ENCODE measurements at places on chromosomes 16 and 17.

DNA sequence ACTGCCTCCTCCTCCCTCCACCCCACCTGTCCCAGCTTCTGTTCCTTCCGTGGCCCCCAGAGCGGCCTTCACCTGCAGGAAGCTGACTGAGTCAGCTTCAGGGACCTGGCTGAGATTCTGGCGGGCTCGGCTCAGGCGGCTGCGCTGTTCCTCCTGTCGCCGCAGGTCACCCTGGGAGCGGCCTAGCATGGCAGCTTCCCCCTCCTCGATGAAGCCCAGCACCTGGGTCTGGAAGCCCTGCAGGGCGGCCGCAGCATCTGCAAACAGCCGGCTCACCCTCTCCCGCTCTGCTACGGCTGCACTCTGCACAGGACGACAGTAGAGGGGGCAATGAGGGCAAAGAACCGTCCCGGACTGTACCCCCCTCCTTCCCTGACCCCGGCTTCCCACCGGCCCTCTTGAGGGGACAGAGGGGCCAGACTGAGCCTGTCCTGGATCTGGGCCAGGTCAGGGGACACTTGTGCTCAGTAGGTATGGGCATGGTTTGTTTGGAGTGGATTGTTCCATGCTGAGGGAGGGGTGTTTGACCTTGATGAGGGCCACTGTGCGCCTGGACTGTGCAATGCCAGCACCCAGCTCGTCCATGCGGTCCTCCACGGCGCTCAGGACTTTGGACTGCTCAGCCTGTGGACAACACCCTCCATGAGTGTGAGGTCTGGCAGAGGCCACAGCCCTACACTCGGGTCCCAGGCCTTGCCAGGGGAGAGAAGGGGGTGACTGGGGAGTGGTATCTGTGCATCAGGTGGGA, 2.0 kb downstream of the TRIM47 start:
- peak; percentile 47 for DNase-seq

GRCh38 chr16:11051879-11052808, 107.8 kb downstream of the CLEC16A start:
- DNase-seq = peak; percentile 64

GRCh38 chr16:12060751-12061150, 84.2 kb downstream of the SNX29 start:
- DNase-seq = no peak

- no peak for DNase-seq
These were observed 46.7 kb downstream of the USP22 start for GRCh38 chr17:20995873-20996723.

GRCh38 chr17:80198144-80198661, 21.9 kb downstream of the SGSH start:
- DNase-seq = no peak

GRCh38 chr17:75087182-75087557, 584 bp upstream of the SLC16A5 start:
- no peak for DNase-seq

GRCh38 chr17:57548421-57549410, 196.4 kb downstream of the CCDC182 start:
- DNase-seq = no peak

- DNase-seq = no peak
These were observed 9.5 kb downstream of the LRRC36 start for GRCh38 chr16:67336116-67336515.

DNA sequence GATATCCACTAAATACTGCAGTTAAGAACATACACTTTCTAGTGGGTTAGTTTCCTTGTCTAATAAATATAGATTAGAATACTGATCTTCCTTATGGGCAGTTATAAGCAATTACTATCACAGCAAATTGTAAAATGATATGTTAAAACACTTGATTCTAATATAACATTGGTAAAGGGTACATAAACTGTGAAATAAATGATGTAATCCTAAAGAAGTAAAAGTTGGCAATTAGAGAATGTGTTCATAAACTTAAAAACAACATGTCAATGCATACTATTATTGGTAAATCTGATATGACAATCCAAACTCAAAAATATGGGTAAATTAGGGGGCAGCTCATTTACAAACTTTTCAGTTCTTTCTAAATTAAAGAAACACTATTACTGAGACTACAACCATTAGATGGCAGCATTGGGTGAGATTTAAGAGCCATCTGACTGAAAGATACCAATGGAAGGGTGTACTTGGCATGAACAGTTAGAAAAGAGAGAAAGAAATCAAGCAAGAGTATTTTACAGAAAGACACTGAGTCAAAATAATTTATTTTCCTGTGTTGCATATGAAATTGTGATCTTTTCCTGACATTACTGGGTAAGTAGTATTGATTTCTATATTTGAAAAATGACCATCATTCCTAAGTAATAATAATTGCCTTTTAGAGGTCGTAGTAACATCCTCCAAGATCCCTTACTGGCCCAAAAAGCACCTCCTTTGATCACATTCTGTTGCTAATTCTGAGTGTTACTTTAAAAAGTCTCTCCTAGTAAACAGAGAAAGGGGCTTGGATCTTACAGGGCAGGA, 119.6 kb downstream of the SPAG9 start:
- no peak for DNase-seq

- DNase-seq = no peak
These were observed 6.7 kb downstream of the USP7 start for GRCh38 chr16:8957063-8957397.

DNA sequence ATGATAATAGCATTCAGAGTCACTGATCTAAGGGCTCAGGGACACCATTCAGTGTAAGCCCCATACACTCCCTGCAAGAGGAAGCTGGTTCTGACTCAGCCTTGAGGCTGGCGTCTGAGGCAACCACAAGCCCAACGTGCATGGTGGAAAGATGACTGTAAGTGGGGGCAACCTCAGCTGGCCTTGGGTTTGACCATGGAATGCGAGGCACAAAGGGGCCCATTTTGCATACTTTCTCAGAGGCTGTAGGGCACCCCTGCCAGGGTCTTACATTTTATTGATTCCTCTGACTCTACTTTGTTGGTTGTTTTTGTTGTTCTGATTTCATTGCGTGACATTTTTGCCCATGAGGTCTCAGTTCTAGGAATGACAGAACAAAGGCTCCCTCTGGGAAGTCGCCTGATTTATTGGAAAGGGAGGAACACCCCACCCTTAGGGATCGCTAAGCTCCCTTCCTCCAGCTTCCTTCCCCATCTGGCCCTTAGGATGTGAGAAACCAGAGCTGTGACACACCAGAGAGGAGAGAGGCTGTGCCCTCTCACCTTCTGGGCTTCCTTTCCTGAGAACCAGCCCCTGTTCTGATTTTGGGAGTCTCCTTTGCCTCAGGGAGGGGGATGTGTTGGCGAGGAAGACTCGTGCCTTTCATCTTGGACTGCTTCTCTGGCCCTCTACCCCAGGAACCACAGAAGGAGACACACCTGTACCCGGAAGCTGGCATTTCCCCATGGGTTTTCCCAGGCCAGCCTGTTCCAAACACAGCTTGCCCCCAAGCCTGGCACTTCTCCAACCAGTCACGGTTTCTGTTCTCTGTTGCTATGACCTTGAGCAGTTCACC, 5.6 kb upstream of the CIITA start:
- peak; percentile 40 for DNase-seq

GRCh38 chr17:39973496-39973895, 7.1 kb upstream of the PSMD3 start:
- DNase-seq = no peak

GRCh38 chr16:3690470-3690928, 26.8 kb downstream of the TRAP1 start:
- peak; percentile 75 for DNase-seq

DNA sequence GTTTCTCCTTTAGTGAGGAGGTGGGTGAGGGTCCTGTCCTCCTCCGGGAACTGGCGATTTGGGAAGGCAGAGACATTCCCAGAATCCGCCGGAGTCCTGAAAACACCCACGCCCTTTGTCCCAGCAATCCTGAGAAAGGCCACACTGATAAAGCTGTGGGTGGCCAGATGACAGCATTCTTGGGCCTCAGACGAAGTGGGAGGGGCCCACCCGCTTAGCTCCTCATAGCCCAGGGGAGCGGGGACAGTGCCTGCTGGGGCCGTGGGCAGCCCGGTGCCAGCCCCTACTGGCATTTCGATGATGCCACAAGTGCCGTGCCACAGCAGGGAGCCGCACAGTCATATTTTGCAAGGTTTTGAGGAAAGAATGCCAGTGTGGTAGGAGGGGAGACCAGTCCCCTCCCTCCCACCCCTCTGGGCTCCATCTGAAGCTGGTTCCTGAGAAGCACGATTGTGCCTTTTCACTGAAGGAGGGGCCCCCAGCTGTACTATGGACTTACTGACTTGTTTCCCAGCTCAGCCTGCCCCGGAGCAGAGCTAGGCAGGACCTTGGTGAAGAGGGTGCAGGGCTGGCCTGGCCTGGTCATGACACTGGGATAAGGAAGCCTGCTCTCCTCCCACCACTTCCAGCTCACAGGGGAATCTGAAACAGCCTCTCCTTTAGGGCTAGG, 20.9 kb upstream of the MPRIP start:
- no peak for DNase-seq

DNA sequence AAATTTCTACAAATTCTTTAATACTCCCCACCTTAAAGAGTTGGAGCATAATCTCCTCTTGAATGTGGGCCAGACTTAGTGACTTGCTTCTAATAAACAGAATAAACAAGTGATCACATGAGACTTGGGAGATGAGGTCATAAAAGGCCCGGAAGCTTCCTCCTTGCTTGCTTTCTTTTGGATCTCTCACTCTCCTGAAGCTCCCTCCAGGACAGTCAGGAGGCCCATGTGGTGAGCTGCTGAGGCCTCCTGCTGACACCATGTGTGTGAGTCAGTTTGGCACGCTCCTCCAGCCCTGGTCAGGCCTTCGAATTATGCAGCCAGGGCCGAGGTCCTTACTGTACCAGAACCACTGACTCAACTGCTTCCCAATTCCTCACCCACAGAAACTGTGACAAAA, 53.2 kb downstream of the NDEL1 start:
- no peak for DNase-seq
